ENCODE measurements at places on chromosomes 7 and 10. TPM values are rescaled to one million over a fixed set of nuclear protein-coding genes. Genes with fewer than 3 reads are reported as not detected.

PBLD gene
- polyA plus RNA-seq: 4.4 TPM

DRGX gene
- 0.25 TPM for polyA plus RNA-seq

FMC1 gene
- polyA plus RNA-seq: 316 TPM

EPHB6 gene
- 58.4 TPM for polyA plus RNA-seq

ZNF25 gene
- polyA plus RNA-seq: 27.8 TPM

KMT2C gene
- 11.1 TPM for polyA plus RNA-seq

CYP17A1 gene
- polyA plus RNA-seq: not detected

ZNF92 gene
- 7.8 TPM for polyA plus RNA-seq

IFIT2 gene
- 1.8 TPM for polyA plus RNA-seq

LRRC4 gene
- polyA plus RNA-seq: 3.0 TPM

CLCN1 gene
- polyA plus RNA-seq: not detected

ANKRD30A gene
- polyA plus RNA-seq: not detected

IQUB gene
- 0.34 TPM for polyA plus RNA-seq

C10orf53 gene
- 5.7 TPM for polyA plus RNA-seq

CALCR gene
- not detected for polyA plus RNA-seq

DDIT4 gene
- polyA plus RNA-seq: 0.98 TPM

HGF gene
- 0.22 TPM for polyA plus RNA-seq

EBF3 gene
- 12.1 TPM for polyA plus RNA-seq

ARHGEF35 gene
- polyA plus RNA-seq: not detected

CTNNA3 gene
- polyA plus RNA-seq: 1.4 TPM

CPVL gene
- not detected for polyA plus RNA-seq

NPY4R gene
- polyA plus RNA-seq: not detected

TBXAS1 gene
- polyA plus RNA-seq: 2.6 TPM

LRIT1 gene
- polyA plus RNA-seq: not detected

NACAD gene
- polyA plus RNA-seq: 4.8 TPM

PLXDC2 gene
- 105 TPM for polyA plus RNA-seq

PLPP4 gene
- 1.2 TPM for polyA plus RNA-seq

NFKB2 gene
- polyA plus RNA-seq: not detected

All from Purkinje cell (primary cell).